ENCODE measurements at places on chromosomes 5 and 9.

GRCh38 chr5:13251623-13252376, 692.7 kb downstream of the DNAH5 start:
- DNase-seq = no peak

- no peak for DNase-seq
Measured at GRCh38 chr5:171496456-171496855, 77.0 kb downstream of the FGF18 start.

DNA sequence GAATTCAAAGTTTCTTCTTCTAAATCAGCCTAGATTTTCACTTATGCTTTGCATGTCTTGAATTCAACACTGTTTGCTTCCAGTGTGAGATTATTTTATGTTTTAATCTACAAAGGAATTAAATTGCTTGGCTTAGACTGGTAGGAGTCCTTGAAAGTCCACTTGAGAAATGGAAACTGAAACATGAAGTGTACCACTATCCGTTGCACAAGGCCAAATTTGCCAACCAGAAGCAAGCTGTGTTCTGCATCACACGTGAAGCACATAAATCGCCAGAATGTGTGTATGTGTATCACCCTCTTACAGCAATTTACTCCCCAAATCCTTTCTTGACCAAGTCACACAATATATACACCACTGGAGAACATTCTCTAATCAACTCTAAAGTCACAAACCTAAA, 10.3 kb downstream of the SEMA6A start:
- DNase-seq = no peak

DNA sequence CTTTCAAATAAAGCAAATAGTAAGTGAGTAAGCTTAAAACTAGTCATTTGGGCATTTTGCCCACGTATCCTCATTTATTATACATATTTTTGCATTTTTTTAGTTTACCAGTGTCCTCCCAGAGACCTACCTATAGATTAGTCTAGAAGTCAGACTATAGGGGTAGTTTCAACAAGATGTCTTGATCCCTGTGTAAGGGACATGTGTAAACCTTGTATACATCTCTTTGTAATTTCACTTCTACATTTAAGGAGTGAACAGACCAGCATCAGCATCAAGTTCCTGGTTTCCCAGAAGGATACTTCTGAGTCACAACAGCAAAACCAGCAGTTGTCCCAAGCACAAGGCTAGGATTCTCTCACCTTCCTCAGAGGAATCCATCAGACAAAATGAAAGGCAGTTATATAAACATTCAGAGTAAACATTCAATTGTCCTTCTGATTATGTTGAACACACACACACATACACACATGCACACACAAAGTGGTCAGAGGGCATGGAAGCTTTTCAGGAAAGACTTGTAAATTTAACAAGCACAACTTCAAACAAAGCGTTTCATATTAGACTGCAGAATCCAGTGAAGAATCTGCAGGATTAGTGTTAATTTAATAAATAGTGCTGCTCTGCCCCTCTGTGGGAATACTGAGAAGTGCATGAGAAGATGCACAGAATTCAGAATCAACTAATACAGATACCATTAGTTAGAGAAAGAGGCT, 55.4 kb downstream of the HINT1 start:
- DNase-seq = no peak

- DNase-seq = peak; percentile 80
Measured at GRCh38 chr5:160439205-160439600, 17.5 kb downstream of the PTTG1 start.

- no peak for DNase-seq
Measured at GRCh38 chr5:159034083-159034824, 65.5 kb downstream of the EBF1 start.

DNA sequence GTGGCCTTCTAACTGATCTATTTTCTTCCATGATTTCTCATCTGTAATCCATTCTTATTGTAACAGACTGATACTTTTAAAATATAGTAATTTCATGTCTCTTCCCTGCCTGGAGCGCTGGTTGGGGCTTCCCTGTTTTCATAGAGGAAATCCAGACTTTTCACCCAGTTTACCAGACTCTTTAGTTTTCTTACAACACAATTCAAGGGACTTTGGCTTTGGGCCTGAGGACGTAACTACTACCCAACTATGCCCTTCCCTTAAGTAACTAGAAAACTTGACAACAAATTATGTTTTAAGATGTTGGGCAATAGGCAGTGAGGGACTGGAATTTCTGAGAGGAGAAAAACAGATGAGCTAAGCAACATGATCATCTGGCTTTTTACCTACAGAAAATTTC, 289.6 kb downstream of the FGF10 start:
- DNase-seq = no peak

- DNase-seq = peak; percentile 16
Measured at GRCh38 chr9:99259231-99259918, 37.3 kb downstream of the SEC61B start.

DNA sequence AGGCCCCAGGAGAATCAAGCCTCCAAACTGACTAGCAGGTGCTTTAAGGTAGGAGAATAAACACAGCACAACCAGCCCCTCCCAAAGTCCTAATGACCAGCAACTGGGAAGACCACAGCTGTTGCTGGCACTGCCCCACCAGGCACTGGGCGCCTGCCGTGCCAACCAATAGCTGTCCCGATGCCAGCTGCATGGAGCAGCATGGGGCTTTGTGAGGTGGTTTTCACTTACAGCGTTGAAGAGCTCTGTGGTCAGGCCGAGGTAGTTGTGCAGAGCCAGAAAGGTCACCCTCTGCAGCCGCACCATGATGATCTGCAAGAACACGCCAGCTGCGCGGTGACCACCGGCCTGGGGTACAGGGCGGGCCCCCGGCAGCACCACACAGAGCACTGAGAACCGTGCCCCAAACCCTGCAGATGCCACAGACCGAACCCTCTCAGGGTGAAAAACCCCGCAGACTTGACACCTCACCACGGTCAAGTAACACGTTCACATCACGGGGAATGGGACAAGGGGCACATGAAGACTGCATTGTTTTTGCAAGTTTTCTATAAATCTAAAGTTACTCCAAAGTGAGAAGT, 28.7 kb downstream of the PNPLA7 start:
- no peak for DNase-seq

DNA sequence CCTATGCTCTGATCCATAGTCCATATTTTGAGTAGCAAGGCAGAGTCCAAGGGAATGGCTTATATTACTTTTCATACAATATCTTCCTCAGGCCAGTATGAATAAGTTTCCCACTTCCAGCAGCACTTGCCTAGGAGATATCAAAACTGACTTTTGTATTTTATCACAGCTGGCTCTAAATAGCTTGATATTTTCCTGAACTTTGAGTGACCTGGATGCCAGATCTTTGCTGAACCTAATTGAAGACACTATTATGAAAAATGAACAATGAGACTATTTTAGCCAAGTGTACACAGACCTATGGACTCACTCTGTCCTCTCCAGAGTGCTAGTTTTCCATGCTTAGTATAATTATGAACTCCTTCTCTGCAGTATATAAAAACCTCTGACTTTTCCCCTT, 475.6 kb upstream of the PTGER4 start:
- no peak for DNase-seq

DNA sequence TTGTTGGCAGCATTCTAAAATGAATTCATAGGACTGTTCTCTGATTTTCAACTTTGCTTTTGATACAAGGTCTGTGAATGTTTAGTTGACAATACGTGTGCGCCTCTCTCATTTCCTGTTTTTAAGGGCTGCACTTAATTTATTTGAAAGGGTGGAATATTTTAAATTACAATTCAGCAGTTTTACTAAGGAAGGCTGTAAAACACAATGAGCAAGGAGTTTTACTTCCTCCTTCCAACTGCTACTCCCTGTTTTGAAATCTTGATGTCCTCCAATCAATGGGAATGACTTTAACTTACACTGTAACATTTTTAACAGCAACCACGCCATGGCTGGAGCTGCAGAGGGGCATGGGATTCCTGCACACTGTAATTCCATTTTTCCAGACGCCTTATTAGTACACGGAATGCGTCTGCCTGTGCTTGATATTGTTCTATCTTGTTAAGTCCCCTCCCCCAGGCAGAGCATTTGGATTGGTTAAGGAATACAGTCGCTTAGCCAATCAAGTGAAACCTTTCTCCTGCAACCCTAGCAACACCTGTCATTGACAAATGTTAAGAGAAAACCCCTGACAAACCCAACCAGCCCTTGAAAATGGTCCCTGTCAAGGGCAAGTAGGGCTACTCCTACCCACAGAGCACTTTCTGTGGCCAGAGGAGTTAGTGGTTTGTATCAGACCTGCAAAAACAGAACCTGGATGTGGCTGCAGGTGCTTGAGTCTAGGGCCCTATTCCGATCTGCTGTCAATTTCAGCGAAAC, 12.5 kb upstream of the ZSWIM6 start:
- DNase-seq = no peak

- no peak for DNase-seq
Measured at GRCh38 chr9:95726756-95727155, 148.7 kb upstream of the ERCC6L2 start.

DNA sequence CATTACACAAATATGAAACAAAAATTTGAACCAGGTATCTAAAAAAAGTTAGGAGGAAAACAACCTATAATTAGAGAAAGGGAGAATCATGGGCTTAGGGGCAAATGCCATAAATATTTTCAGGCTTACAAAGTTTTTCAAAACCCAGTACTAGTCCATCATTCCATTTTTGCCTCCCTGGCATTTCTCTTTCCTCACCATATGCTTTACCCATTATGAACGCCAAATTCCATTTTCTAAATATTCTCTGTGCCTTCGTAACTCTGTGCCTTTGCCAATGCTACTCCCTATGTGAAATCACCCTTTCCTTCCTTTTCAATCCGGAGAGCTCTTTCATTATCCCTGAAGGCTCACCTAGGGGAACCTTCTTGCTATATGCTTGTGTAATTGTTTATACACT, 434.1 kb downstream of the ZSWIM6 start:
- DNase-seq = no peak

DNA sequence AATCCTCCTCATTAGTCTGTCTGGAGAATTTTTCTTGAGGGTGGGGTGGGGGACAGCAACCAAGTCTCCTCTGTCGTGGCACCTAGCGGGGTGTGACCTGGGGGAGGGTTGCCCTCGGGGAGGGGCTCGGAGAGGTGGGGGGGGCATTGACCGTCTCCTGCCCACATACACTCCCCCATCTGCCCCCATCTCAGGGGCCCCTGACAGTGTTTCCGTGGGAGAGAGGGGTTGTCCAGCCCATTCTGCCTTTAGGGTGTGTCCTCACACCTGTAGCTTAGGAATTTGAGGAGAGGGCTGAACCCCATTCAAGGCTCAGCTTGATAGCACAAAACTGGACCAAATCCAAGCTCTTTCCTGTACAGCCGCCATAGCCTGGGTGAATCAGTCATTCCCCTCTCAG, 5.9 kb upstream of the CXXC5 start:
- DNase-seq = no peak

DNA sequence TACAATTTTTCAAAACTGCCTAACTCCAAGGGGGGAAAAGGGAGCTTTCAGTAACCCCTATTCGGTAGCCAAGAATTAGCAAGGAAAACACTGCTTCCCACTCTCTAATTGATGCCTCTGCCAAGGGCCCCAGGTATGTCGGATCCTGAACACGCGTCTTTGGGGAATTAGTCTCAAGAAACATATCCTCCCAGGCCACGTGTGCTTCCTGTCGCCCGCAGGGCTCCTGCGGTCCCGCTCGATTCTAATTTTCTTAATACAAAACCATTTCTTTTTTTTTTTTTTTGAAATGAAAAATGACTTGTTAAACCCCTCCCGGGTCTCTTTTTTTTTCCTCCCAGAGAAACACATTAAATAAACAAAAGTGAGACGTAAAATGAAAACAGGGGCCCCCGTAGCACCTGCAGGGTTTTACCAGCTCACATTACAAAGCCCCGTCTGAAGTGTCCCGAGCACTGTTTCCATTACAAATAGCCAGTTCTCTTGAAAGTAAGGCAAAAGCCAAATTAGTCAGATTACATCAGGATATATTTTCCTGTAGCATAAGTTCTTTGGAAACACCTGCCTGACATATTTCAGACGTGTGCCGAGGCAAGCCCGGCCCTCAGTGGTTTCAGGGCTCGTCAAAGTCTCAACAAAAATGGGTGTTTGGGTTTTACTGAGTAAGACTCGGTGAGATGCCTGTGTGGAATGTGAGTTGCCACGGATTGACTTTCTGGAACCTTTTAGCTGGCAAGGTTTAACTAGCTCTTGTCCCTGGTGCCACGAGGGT, 21.5 kb downstream of the SMIM23 start:
- DNase-seq = no peak

DNA sequence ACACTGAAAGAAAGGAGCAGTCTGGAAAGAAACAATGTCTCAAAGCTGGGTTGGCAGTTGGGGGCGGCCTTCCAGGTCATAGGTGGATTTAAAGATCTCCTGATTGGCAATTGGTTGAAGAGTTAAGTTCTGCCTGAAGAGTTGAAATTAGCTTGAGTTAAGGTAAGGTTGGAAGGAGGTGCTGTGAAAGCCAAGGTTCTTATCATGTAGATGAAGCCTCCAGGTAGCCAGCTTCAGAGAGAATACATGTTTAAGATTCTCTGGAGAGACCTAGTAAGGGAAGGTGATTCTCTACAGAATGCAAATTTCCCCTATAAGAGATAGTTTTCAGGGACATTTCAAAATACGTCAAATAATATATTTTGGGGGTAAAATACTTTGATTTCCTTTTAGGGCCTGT, 387.1 kb downstream of the TMEM232 start:
- DNase-seq = no peak

DNA sequence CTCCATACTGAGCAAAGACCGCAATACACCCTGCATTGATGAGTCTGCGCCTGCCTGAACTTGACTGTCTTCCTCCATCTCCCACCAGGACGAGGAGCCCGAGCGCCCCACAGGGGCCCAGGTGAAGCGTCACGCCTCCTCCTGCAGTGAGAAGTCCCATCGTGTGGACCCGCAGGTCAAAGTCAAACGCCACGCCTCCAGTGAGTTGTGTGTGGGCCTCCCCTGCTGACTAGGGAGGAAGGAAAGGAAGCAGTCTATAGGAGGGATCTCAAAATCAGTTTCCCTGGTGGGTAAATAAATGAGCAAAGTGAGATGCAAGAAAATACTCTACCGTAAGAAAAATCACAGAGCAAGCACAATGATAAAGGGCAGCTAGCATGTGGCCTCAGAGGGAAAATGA, 22.8 kb upstream of the GRPEL2 start:
- DNase-seq = no peak

DNA sequence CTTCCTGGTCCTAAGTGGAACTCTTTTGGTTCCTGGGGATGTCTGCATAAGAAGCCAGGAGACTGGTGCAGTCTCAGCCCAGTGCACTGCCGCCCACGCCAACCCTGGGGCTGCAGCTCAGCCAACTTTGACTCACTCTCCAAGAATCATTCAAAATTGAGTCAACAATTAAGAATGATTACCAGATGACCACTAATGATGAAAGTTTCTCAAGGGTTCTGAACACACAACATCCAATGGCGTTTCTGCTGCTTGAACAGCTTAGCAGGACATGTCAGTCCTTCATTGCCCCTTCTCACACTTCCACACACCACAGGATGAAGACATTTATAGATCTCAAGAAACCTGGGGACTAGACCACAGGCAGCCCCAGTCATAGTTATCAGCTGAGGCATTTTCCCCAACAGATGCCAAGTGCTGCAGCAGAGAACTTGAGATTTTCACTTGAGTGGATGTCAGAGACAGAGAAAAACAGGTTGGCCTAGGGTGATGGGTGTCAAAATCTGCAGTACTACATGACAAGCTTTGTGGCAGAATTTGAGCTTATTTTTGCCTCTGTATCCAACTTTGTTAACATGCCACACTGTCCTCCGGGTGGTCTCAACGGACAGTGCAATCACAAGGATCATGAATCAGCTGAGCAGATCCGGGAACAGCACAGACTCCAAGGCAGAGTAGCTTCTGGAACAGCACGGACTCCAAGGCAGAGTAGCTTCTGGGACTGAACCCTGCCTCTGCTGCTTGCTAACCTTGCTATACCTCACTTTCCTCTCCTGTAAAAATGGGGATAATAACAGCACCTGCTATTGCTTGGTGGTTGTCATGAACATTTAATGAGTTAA, 356.1 kb downstream of the SPOCK1 start:
- no peak for DNase-seq

- DNase-seq = no peak
Measured at GRCh38 chr5:96024683-96025475, 63.2 kb upstream of the ELL2 start.
